NCI-H82 (cell line): ENCODE measurements at places on chromosomes 7 and 10.

DNA sequence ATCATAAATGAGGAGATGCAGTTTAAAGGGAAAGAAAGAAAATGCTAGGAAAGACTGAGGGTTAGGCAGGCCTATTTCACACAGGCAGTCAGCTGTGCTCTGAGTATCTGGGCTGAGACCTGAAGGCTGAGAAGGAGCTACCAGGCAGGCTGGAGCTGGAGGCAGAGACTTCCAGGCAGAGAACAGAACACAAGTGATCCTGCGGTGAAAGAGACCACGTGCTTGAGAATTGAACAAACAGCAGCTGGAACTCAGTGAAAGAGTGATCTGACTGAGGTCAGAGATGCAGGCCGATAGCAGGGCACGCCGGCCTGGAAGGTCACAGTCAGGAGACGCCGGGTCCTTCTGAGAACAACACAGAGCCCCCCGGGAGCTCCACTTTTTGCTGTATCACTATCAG lies 147.8 kb downstream of the ADAM12 start:
- no peak for DNase-seq

DNA sequence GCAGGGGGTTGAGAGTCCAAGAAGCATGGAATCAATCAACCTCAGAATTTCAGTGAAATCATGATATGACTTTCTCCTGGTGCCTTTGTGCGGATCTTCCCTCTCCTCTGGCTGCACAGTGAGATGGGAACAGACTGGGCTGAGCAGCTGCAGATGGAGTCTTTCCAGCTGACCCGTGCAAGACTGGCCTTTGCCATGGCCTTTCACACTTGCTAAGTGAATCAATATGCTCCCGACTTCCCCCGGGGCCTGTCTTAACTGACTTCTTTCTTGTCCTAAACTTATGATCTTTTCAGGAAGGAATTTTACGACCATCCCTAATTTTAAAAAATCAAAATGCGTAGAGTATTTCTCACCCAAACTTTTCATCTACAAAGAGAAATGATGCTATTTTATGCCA lies 469.9 kb downstream of the GALNT17 start:
- DNase-seq = no peak

GRCh38 chr7:26388256-26388655 lies 96.6 kb downstream of the SNX10 start:
- no peak for DNase-seq

GRCh38 chr10:119079599-119080520 lies 757 bp downstream of the EIF3A start:
- peak; percentile 53 for DNase-seq

- no peak for DNase-seq
Measured at GRCh38 chr10:58384544-58384998, 639 bp upstream of the TFAM start.

DNA sequence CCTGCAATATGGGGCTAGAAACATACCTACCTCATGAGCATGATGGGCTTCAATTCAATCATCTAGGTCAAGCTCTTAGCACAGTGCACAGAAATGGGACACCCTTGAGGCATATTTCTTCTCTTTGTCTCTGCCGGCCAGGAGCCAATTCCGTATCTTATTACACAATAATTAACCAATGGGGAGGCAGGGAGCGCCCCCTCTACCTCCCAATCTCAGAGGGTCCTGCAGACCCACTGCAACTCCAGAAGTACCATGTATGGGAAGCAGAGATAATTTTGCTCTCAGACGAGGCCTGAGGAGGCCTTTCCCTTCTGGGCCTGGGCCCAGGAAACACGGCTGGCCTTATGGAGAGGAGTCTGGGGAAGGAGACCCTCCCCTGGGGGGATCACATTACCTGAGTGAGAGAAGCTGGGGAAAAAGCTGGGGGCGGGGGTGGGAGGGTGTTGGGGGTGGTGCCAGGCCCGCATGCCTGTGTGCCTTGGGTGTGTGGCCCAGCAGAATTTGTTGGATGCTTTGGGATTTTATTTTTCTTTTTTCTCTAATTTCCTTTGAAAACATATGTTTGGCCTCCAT lies 155.5 kb downstream of the UBE2H start:
- DNase-seq = peak; percentile 46

- no peak for DNase-seq
Measured at GRCh38 chr7:90749262-90749661, 153.1 kb downstream of the CDK14 start.
